ENCODE measurements at places on chromosomes 4 and X.

DNA sequence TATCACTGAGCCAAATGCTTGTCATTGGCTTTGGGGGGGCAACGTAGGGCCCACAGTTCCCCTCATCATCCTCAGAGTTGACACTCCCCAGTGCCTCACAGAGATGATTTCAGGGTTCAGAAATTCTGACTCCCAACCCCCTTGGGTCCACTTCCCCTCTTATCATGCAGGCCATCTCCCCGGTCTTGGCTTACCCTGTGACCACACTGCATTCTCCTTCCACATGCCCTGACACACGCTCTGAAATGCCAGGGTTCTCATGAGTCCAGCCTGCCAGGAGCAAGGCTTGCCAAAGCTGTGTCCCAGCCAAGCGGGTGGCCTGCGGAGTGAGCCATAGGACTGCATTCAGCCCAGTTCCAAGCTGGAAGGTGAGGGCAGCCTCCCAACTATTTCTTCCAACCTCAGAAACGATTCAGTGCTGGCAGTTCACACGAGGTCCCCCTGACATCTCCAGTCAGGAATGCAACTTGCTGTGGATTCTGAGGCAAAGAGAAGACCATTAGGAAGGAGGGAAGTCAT, 101.2 kb downstream of the SMIM20 start:
- DNase-seq, result no peak

- no peak for DNase-seq
These were observed 60.1 kb upstream of the SH3RF1 start for GRCh38 chr4:169330811-169331210.

DNA sequence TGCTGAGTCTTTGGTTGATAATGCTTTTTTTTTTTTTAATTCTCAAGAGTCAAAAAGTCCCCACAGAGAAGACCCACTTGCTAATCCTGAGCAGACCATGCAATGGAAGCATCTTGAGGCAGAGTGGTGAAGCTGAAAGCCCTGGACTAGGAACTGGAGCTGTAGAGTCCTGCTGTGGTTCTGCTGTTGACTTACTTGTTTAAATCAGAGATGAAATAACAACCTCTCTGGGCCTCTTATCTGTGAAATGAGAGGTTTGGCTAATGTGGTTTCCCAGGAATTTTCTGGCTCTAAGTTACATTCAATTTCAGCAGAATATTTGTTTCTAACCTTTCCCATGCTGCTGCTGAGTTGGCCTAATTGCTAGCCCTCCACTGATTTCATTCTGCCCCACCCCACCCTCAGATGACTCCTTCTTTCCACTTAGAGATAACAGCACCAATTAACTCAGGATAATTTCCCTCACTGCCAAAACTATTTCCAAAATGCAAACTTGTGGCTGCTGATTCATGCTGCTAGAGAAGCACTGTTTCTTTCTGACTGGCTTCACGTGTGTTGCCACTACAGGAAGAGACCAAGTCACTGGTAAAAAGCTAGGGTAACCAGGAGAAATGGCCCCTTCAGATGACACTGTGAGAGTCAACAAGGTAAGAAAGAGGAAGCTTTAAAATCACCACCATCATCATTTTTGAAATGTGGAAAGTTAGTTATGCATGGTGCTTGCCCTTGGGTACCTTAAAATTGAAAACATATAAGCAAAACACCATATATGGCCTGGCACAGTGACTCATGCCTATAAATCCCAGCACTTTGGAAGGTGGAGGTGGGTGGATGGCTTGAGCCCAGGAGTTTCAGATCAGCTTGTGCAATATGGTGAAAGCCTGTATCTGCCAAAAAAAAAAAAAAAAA, 326.4 kb downstream of the DCHS2 start:
- no peak for DNase-seq

GRCh38 chr4:33485111-33485510, 2759.2 kb downstream of the ARAP2 start:
- DNase-seq, result no peak

- no peak for DNase-seq
These were observed 11.3 kb downstream of the CETN2 start for GRCh38 chrX:152819266-152819665.

Measured in activated T-helper 1 cell treated with anti-CD3 and anti-CD28 coated beads, Interleukin-12 subunit alpha, Interleukin-12 subunit beta, Interleukin-2, Interleukin-4 antibody, amounts not matched to agents 30 ng/mL and 10 ng/mL and 1 ng/mL, durations not matched to agents 14 hours and 24 hours and 36 hours (primary cell).